GM04504 (cell line): ENCODE measurements at places on chromosomes 5 and 9.
A peak's percentile ranks its signal among the peaks of the same experiment; 100 is the strongest.

- DNase-seq: no peak
Observed at GRCh38 chr5:175478008-175478383, 364 bp upstream of the SFXN1 start.

- DNase-seq: peak; percentile 8
Observed at GRCh38 chr9:13274886-13275641, 4.4 kb downstream of the MPDZ start.

GRCh38 chr9:130977811-130978221, 31.2 kb upstream of the LAMC3 start:
- no peak for DNase-seq

- DNase-seq: no peak
Observed at GRCh38 chr5:170701334-170701733, 82.2 kb upstream of the GABRP start.

DNA sequence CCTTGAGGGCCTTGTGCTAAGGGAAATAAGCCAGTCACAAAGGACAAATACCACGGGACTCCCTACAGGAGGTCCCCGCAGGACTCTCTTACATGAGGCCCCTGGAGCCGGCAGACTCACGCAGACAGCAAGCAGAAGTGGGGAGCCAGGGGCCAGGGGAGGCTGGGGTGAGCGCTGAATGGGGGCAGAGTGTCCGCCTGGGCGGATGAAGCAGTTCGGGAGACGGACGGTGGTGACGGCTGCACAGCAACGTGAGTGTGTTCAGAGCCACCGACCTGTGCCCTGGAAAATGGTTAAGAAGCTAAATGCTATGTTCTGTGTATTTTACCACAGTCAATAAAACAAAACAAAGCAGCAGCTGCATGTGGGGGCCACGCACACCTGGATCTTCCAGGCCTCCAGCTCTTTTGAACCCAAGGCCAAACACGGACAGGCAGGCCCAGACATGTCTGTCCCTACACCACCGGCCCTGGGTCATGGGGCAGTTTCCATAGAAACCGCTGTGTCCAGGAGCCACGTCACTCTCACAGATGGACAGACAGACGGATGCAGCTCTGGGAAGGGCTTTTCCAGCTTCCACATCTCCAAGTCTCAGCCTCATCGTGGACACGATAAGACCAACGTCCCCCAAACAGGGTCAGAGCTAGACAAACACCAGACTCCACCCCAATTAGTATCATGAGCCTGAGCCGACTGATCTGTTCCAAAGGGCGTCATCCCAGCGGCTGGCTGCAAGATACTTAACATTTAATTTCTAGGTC, 103.9 kb downstream of the VAV2 start:
- DNase-seq: no peak

DNA sequence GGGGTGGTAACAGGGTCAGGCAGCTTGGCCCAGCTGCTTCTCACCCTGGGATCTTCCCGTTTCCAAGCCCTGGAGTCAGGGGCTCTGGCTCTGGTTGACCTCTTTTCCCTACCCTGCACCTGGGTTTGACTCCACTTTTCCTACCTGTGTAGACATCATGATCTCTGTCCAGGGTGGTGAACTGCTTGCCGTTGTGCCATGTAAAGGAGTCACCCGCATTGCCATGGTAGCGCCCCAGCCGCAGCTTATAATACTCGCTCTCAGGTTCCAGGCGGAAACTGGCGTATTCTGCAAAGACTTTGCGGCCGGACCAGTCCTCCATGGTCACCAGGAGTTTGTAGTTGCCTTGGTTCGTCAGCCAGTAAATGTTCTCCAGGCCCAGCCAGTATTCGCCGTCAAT, 30.9 kb downstream of the ANGPTL2 start:
- no peak for DNase-seq

- no peak for DNase-seq
Observed at GRCh38 chr5:147216552-147217154, 18.2 kb upstream of the STK32A start.

DNA sequence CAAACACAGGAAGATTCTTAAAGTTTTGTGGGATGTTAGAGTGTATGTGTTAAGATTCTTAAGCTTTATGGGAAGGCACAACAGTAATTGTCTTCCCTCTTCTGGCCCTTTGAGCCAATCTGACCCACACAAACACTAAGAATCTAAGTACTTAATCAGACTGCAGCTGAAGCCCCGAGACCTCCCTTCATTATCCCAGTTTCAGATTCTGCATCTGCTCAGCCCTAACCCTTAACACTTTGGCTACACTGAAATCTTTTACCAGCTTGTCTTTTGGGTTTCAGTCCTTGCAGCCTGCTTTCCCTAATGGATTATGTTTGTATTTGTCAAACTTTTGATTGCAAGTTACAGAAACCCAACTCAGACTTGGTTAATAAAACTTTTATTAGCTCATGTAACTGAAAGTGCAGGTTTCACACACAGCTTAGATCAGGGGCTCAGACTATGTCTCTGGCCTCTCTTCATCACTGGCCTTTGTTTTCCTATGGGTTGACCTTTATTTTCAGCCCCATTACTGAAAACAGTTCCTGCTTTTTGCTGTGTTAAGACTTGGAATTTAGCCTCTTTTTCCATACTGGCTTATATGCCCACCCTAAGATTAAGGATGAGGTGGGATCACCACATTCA, 71.5 kb downstream of the COX7C start:
- no peak for DNase-seq

DNA sequence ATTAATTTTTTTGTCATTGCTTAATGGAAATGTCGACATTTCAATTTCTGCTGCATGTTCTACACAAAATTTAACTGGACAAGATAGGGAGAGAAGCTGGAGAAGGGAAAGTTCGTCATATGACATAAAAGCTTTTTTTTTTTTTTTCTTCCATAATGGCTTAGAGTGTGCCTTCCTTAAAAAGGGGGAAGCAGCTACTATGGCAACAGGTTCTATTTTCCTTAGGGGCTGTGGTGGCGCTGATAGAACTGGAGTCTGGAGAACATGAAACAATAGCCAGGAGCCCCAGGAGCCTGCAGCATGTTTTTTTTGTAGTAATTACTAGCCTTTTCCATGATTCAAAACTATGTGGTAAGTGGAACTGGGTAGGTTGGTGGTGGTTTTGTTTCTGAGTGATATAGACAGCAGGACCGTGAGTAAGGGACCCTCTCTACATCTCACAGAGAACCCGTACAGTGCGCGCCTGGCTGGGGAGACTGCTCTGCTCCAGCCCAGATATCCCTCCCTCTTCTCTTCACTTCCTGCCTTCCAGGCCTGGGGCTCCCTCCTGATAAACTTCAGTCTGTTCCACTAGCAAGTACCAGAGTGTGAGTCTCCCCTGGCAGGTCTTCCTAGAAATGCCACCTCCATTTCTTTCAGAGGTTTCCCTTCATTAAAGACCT, 301.6 kb downstream of the NR3C1 start:
- DNase-seq: no peak

DNA sequence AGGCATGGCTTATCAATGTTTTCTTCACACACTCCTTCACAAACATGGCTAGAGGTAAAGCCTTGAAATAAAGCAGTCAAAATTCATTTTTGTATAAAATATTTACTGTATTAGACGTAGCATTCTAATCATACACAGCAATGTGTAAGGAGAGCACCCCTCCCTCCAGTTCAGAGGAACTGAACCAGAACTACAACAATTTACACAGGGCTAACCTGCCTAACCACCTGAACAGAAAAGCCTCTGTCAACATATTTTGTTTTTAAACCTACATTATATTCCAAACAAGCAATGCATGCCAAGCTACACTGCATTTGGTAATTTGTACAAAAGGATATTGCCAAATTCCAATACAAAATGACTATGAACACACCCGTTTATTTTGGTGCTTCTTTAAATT, 41.6 kb downstream of the MLLT3 start:
- no peak for DNase-seq

GRCh38 chr9:81848472-81848871, 79.8 kb upstream of the SPATA31D4 start:
- peak; percentile 17 for DNase-seq

DNA sequence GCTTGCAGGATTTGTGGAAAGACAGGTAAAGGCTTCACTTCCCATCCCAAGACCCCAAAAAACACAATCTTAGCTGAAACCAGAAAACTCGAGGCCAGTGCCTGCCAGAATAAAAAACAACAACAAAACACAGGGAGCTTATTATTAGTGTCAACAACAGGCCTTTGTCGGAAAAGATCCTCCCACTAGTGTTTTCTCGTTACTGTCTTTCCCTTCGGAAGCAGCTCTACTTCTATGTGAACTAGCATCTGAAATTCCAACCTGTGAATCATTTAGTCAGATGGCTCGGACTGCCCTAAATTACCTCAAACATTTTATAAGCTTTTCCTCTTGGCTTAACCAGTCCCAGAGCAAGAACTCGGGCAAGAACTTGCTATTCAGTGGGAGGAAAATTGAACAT, 122.2 kb upstream of the GNA14 start:
- no peak for DNase-seq

GRCh38 chr9:132770770-132771310, 100.6 kb downstream of the GTF3C4 start:
- DNase-seq: no peak

GRCh38 chr5:157562111-157562581, 13.4 kb downstream of the ADAM19 start:
- no peak for DNase-seq

- DNase-seq: no peak
Observed at GRCh38 chr5:176133289-176133870, 104.8 kb upstream of the SIMC1 start.

DNA sequence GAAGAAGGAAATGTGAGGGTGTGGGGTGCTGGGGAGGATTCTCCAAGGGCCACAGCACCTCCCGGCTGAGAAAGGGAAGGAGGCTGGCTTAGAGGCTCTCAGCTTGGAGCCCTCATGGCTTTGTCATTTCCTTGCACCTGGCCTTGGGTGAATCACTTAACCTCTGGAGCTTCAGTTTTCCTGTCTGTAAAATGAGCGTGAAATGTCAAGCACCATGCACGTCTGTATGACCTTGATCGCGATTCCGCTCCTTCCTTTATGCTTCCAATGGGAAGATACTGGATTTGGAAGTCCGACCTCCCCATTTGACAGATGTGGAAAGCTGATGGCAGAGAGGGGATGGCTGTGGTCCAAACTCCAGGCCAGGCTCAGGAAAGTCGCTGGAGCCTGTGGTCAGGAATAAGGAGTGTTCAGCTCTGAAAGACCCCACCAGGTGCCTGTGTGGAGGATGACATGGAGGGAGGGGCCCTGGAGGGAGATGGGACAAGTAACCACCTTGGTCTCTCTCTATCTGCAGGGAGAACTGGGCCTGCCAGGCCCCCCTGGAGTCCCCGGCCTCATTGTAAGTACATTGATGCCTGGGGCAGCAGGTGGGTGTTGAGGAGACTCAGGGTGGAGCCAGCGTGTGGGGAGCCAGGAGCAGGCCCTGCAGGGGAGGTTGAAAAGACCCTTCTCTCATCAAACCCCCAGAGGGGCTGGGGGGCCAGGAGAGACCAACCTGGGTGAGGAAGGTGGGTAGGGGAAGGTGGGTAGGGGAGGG, 66.5 kb downstream of the COL27A1 start:
- DNase-seq: no peak

DNA sequence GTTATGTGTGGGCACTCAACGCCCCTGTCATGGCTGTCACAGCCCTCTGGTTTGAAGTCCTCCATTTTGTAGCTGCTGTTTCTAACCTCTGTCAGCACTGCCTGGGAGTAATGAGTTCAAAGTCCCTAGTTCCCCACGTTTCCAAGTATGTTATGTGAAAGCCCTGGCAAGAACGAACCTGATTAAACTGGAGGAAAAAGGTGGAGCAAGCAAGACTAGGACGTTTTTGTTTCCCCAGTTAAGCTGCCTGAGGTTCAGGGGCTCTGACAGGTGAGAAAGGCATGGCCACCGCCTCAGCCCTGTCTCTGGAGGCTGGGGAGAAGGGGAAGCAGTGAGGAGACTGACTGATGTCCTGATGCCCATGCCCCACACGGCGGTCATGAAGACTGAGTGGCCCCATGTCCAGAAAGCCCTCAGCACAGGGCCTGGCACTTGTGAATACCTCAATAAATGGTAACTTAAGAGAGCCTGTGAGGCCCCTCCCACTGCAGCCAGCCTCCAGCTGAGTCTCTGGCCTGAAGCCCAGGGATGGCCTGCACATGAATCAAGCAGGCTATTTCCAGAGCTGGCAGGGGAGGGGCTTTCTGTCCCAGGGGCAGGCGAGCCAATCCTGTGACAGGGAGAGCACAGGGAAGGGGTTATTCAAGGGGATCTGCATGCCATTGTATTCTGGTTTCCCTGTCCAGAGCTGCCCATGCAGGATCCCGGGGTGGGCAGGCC, 61.8 kb downstream of the PFDN1 start:
- DNase-seq: peak; percentile 87

- DNase-seq: no peak
Observed at GRCh38 chr5:117475919-117476318, 901.3 kb upstream of the SEMA6A start.

DNA sequence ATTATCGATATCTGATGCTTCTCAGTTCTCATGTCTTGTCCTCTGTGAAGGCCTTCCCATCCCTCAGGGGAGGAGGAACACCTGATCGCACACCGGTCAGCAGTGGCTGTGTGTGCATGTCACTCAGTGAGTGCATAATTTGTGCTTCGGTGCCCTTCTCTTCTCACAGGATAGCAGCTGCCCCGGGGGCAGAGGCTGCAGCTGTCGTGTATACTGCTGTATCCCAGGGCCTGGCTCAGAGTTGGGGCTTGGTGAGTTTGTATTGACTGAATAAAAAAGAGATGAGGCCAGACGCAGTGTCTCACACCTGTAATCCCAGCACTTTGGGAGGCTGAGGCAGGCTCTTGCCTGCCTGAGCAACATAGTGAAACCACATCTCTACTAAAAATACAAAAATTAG, 49.7 kb upstream of the NCS1 start:
- no peak for DNase-seq
